ENCODE measurements at places on chromosomes 6 and 20. TPM values are rescaled to one million over a fixed set of nuclear protein-coding genes. Genes with fewer than 3 reads are reported as not detected.

- DNase-seq: no peak
These were observed 6.7 kb downstream of the PYGB start for GRCh38 chr20:25254571-25254970.

GRCh38 chr6:18254793-18255192 is 9.5 kb downstream of the DEK start:
- no peak for DNase-seq

DNA sequence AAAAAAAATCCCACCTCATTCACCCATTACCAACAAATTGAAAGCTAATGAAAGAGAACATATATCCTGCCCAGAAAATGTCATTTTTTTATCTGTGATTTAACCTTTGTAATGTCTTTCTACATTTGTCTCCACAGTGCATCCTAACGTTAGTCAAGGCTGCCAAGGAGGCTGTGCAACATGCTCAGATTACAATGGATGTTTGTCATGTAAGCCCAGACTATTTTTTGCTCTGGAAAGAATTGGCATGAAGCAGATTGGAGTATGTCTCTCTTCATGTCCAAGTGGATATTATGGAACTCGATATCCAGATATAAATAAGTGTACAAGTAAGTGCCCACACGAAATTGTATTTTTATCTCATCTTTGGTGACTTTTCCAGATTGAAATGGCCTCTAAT is 30.0 kb downstream of the RSPO3 start:
- no peak for DNase-seq

- no peak for DNase-seq
These were observed 26.6 kb downstream of the ZHX3 start for GRCh38 chr20:41290804-41291389.

DNA sequence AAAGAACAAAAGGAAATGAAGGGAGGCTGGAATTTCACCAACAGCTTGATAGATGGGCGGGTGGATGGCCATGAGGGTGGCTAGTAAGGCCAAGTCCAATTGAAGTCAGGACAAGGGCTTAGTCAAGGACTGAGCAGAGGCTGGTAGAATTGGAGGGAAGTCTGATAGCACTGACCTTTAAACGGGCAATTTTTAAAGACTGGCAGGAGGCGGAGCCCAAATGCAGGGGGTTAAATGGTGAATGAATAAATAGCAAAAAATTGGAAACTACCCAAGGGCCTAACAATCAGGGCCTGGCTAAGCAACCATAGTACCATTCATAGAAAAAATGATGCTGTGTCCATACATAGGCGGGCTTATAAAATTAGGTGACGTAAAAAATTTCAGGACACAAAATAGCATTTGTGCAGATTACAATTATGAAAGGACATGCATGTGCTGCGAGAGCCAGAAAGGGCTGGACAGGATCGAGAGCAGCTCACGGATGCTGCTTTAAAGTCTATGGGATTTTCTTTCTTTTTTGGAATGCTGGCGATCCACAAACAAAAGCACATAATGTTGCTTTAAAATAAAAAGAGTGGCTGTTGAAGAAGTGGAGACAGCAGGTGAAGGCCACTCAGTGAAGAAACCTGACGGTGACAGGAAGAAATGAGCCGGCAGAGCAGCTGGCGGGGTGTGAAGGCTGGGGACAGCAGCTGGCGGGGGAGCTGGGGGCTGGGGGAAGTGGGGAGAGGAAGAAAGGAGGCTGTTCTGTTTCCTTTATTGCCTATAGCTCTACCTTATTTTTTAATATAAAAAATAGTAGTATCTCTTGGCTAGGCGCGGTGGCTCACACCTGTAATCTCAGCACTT is 42.8 kb upstream of the TAF8 start:
- no peak for DNase-seq

GRCh38 chr6:67687396-67687795 is 947.7 kb upstream of the ADGRB3 start:
- no peak for DNase-seq

DNA sequence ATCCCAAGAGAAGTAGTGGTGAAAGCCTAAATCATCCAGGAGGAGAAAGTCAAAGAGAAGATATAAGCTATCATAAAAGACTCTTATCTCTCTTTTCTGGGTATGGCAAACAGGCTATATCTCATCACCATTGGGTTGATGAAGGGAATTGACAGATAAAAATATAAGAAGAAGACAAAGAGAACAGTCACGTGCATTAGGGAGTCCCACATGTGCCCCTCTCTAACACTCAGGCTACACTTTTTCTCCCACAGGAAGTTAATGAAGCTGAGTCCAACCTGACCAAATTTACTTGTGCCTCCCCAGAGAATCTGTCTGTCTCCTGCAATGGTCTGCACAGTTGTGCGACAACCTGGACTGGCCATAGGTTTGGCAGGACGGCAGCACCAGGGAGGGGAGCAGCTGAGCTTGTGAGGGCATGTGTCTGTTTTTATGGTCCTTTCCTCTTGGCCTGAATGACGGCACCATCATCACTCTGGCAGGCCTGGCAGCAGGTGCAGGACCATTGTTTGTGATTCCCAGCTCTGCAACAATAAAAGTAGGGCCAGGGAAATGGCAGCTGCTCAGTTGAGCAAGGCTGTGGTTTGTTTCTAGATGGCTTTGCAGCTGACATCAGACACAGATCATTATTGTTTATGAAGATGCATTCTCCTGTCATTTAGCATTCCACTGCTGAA is 144.5 kb upstream of the MCHR2 start:
- no peak for DNase-seq

- DNase-seq: no peak
These were observed 52.6 kb upstream of the SLC22A1 start for GRCh38 chr6:160069050-160069454.

- no peak for DNase-seq
These were observed 11.3 kb downstream of the PREX1 start for GRCh38 chr20:48816282-48817205.

DNA sequence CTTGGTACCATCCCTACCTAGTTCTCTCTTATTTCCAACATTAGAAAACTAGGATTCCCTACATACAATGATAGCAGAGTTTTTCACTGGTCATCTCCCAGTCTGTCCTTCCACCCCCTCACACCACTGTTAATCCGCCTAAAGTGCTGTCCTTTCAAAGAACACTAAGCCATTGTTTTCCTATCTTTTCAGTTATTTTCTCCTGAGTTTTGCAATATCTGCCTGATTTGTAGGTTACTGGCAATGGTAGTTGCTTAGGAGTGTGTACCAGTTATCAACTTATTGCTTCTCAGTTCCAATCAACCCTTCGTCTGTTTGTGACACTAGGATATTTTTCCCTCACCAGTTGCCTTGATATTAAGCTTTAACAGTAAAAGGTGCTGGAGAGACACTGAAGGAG is 135.0 kb downstream of the EPM2A start:
- no peak for DNase-seq

GRCh38 chr20:63745961-63746731 is 6.6 kb downstream of the SLC2A4RG start:
- no peak for DNase-seq

DNA sequence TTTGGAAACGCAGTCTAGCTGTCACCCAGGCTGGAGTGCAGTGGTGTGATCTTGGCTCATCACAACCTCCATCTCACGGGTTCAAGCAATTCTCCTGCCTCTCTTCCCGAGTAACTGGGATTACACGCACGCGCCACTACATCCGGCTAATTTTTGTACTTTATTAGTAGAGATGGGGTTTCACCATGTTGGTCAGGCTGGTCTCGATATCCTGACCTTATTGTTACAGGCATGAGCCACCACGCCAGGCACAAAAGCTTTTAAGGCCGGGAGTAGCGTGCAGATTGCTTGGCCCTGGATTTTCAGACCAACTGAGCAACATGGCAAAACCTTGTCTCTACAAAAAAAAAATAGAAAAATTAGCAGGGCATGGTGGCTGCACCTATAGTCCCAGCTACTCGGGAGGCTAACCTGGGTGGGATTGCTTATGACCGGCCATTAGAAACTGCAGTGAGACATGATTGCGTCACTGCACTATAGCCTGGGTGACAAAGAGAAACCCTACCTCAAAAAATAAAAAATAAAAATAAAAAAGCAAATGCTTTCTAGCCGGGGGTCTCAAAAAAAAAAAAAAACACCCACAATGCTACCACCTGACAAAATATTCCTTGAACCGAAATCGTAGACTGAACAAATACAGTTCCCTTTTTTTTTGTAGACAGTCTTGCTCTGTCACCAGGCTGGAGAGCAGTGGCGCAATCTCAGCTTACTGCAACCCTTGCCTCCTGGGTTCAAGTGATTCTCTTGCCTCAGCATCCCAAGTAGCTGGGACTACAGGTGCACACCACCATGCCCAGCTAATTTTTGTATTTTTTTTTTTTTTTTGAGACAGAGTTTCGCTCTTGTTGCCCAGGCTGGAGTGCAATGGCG is 15.0 kb downstream of the RBM39 start:
- no peak for DNase-seq

- peak; percentile 77 for DNase-seq
These were observed 102.8 kb upstream of the SGK1 start for GRCh38 chr6:134420614-134421181.

- DNase-seq: no peak
These were observed 33.1 kb downstream of the ATP9A start for GRCh38 chr20:51734876-51735720.

DNA sequence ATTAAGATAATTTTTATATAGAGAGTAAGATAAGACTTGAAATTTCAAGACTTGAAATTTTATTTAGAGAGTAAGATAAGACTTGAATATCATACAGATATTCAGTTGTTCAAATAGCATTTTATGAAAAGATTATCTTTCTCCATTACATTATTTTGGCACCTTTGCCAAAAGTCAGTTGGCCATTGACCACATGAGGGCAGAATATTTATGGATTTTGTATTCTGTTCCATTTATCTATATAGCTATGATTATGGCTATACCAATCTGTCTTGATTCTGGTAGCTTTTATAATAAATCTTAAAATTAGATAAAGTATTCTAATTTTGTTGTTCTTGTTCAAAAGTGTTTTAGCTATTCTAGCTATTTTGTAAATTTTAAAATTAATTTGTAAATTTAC is 537.9 kb upstream of the GJE1 start:
- no peak for DNase-seq

GRCh38 chr6:160462551-160463109 is 114.5 kb downstream of the SLC22A3 start:
- no peak for DNase-seq

DNA sequence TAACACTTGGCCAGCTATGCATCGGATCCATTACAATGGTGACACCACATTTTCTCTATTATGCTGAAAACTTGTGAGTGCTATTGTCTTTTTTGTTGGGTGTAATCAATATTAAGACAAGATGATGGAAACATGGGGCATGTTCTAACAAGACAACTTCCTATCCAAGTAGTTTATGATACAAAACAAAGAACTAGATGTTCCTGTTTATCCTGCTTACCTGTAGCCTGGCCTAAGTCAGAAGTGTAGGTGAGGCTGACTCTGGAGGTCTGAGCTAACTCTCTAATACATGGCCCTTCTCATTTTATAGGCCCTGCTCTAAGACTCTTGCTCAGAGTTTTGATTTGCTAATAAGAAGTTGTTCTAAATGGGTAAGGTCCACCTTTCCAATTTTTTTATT is 242.4 kb upstream of the STXBP5 start:
- DNase-seq: no peak

DNA sequence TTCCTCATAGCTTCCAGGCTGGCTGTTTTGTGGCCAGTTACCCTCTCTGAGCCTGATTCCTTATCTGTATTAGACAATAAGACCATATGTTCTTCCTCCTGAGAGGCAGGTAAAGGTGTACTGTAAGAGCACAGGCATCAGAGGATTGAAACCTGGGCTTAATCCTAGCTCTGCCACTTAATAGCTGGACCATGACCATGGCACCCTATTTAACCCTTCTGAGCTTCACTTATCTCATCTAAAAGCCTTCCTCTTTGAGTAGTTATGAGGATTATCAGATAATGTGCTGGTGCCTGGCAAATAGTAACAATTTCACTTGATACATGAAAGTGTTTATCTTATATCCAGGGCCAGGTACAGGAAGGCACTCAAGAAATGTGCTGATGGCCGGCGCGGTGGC is 34.9 kb downstream of the BCL2L1 start:
- no peak for DNase-seq

DNA sequence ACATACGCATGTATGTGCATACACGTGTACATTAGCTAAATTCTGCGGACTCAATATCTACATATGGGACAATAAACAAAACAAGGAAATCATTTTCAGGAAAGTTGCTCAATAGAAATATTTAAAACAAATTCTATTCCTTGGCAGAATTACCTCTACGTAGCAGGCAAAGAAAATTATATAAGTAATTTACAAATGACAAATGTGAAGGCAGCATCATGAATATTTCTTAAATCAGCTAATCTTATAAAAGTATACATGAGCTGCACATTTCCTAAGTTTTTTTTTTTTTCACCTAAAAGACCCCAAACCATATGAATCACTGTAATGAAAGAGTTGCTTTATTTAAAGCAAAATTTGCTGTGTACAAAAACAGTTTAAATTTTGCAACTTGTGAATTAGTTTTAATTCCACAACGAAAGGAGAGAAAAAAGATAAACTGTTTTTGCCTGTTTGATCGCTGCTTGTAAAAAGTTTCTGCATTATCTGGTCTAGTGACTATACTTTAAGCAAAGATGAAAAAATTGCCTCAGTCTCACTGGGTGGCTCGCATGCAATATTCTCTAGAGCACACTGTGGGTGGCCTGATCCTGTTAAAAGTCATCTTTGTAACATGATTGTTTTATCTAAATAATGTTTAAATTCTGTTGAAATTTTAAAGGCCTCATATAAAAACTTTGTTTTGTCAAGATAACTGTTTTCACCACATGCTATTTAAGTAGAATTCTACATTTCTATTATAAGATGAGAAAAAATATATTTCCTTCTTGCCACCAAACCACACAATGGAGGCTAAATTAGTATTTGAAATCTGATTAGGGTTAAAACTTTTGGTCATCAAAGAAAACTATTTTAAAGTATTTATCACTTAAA is 57.1 kb downstream of the HUS1B start:
- DNase-seq: no peak

- DNase-seq: no peak
These were observed 4.2 kb downstream of the CLIC5 start for GRCh38 chr6:46011188-46012085.

DNA sequence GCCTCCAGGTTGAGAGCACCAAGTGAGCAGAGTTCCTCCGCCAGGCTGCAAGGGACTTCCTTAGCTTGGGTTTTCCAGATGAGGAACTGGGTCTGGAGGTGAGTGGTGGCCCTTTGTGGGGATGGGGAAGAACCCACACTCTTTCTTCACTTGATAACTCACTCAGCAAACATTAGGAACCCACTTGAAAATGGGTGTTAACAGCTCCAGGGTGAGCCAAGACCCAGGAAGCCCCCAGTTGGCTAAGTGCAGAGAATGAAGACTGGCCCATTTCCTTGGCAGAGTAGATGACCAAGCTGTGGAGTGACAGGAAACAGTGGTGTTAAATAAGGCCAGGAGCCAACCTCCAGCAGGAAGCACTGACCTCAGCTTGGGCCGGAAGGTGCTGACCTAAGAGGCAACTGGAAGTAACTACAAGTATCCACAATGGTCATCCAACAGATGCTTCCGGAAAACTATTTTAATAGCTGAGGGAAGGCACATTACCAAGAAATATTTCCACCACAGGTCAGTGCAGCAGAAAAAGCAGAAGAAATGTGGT is 22.7 kb downstream of the MRPL14 start:
- DNase-seq: peak; percentile 96

FERMT1 gene
- 1.2 TPM for total RNA-seq

FAM83C gene
- not detected for total RNA-seq

BTN1A1 gene
- not detected for total RNA-seq

SEMG1 gene
- total RNA-seq: not detected

CHRNA4 gene
- not detected for total RNA-seq

LIN28B gene
- total RNA-seq: 0.06 TPM

LY6G6F gene
- total RNA-seq: not detected

TRIM15 gene
- not detected for total RNA-seq

GINS1 gene
- 3.1 TPM for total RNA-seq

PLTP gene
- 28.1 TPM for total RNA-seq
